GM04504 (cell line): ENCODE measurements at places on chromosomes 16 and 17.
A peak's percentile ranks its signal among the peaks of the same experiment; 100 is the strongest.

DNA sequence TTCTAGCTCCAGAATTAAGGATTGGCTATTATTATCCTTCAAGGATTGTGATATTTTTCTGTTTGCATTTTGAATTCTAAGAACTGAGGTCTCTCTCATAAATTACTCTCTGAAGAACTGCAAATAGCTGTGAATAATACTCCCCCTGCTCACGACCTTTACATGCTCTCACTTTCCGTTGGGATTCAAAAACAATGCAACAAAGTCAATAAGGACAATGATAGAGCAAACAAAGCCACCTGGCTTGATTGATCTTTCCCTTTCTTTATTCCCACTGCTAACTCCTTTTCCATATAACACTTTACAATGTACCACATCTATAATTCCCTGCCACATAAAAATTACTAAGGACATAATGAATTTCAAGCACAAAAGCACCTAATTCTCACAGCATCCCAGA, 523.0 kb upstream of the CA10 start:
- no peak for DNase-seq

GRCh38 chr17:80260069-80260535, 550 bp upstream of the RNF213 start:
- DNase-seq, result peak; percentile 29

GRCh38 chr17:915538-916201, 63.9 kb downstream of the NXN start:
- DNase-seq, result peak; percentile 35

DNA sequence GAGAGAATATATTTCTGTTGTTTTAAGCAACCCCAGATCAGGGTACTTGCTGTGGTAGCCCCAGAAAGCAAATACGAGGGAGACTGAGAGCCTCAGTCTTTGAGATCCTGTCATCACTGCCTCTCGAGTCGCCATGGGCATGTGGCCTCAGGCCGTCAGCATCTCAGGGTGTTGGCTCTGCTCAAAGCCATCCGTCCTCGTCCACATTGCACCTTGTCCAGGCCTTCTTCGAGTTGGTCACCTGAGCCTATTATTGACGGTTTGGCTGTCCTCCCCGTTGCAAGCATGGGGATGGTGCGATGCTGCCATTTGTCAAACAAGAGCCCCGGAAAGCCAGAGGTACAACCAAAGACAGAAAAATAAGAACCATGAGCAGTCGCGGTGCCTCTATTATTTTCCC, 136.9 kb downstream of the IRF8 start:
- DNase-seq, result no peak

DNA sequence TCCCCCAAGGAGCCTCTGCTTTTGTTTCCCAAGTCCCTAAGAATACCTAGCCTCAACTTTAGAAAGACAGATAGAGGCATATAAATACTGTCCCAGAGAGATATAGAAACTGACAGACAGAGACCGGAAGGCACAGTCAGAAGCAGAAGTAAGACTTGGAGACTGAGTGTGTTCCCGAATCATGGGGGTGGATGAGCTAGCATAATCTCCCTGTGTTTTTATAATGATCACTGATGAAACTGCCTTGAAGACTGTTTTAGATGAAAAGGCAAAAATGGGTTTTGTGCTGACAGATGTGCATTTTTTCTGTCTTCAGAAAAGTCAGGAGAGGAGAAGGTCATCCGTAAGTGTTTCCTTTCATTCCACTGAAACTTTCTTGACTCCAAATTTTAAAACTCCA, 8.3 kb upstream of the PSMD3 start:
- DNase-seq, result no peak

DNA sequence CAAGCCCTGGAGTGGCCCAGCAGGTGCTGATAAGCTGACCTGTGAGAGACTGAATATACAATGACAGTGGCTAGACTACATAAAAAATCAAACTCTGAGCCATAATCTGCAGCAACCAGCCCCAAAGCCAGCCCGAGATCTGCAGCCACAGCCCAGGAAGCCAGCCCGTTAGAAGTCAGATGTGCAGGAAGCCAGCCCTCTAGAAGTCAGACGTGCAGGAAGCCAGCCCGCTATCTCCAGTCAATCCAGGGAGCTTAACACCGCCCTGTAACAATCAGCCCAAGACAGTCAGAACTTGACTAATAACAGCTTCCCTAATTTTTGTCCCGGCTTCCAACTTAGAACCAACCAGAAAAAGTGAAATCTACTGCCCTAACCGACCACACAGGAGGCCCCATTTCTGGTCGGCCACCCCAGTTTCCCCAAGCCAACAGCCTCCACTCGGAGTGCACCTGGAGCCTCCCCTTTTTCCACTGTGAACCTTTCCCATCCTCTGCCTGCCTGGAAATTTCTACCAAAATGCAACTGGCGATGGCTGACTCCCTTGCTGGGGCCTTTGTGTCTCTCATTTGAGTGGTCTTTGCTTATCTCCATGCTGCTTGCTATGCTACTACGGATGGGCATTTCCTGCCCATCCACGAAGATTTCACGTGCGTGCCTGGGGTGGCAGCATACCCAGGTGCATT, 769.3 kb downstream of the KCNJ18 start:
- DNase-seq, result no peak

DNA sequence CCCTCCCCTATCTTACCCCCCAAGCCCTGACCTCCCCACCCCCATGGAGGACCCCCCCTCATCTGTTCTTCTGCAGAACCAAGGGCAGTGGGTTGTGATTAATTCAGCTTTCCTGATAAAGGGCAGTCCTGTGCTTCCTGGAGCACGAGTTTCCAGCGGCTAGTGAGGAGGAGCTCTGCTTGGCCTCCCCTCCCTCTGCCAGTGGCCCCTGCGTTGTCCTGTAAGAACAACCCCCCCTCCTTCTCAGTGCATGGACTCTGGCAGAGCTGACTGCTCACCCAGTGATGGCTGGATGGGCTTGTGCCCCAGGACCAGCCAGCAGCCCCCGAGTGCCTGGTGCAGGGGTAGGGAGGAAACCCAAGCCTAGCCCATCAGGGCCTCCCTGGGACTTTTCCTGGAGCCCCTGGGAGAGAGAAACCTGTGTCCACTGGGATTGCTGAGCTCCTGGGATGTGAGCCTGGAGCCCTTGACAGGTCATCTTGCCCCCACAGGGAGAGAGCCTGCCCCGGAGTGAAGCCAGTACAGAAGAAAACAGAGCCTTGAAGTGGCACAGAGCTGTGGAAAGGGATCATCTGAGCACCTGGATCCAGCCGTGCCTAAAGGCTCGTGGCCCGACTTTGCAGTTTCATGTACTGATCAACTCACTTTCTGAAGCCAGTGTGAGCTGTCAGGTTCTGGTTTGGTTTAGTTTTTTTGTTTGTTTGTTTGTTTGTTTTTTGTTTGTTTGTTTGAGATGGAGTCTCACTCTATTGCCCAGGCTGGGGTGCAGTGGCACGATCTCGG, 26.5 kb downstream of the MMP15 start:
- DNase-seq, result no peak

DNA sequence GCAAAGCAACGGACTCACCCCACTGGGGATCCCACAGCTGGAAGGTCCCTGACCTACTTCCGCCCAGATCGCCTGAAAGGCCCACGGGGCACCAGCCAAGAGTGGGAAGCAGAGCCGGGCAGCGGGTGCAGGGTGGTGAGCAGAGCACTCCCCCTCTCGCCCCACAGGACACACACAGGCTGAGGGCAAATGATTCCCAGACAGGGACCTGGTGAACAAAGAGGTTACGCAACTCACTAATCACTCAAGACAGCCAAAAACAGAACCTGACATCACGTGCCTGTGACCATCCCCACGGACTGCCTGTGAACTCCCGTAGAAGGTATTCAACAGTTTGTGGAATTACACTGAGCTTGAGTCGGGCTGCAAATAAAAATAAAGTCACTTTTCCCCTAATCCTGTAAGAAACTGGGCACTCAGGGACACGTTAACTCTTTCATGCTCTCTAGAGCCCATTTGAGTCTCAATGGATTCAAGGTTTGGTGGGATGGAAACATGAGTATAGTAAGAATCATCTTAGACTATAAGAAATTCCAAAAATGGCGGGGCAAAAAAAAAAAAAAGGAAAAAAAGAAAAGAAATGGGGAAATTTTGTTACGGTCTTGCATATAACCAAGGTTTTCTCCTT, 396.1 kb downstream of the SOX9 start:
- no peak for DNase-seq

DNA sequence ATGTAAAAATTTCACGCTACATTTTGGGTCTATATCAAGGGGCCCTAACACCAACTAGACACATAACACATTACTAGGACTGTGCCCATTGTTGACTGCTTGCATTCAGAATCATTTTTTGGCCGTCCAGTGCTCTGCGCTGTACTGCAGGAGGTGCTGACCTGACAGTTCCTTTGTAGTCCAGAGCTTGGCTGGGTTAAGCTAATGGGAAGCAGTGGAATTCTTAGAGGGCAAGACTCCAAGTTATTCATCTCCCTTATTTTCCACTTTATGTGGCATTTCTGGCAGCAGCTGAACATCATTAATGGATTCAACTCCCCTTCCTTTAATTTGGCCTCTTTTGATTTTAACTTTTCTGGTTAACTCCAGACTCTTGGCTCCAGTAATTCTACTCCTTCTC, 351.7 kb downstream of the CDH8 start:
- DNase-seq, result no peak

- peak; percentile 11 for DNase-seq
Measured at GRCh38 chr16:20300312-20301097, 26.8 kb downstream of the GP2 start.
